T-cell (primary cell): ENCODE measurements at places on chromosomes 12 and 14.

DNA sequence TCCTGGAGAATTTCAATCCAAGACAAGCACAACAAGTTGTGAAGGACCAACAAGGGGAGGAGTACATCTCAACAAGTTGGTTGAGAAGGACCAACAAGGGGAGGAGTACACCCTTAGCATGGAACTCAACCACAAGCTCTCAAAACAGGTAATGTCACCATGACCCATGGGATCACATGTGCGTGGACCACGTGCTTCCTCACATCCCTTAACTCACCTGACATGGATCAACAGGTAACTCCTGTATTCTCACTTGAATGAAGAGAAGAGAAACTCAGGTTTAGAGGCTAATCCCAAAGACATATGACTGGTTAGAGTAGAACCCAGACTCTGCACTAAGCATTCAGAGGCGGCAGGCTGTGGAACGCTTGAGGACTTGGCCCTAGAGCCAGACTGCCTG lies 6.2 kb downstream of the CRACR2A start:
- DNase-seq = no peak

- no peak for DNase-seq
These were observed 3.1 kb downstream of the CDH24 start for GRCh38 chr14:23054000-23054811.

GRCh38 chr14:93054006-93054405 lies 61.7 kb downstream of the ITPK1 start:
- no peak for DNase-seq

- no peak for DNase-seq
These were observed 177.8 kb downstream of the KLHL28 start for GRCh38 chr14:44783901-44784300.

DNA sequence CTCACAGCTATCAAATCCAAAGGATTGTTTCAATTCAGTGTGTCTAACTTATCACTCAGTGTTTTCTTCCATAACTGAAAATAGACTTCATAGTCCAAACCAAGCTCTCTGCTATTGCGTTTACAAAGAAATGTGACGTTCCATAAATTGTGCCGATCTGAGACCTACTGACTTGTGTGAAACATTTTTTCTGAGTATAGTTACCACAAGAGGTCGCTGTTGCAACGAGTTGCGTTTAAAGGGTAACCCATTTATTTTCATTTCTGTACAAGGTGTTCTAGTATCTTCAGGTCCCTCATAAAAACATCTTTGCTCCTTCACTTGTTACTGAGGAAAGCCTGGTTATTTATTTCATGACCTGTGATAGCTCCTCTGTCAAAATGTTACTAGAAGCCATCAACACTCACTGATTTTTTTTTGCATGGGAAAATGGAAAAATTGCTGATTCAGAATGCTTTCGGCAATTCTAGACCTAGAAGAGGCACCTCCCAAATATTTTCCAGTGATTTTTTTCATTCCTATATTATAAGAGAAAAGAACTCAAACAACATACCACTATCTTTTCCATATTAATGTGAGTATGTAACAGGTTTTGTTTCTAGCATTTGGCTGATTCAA lies 60.9 kb upstream of the OR4E1 start:
- DNase-seq = peak; percentile 28

DNA sequence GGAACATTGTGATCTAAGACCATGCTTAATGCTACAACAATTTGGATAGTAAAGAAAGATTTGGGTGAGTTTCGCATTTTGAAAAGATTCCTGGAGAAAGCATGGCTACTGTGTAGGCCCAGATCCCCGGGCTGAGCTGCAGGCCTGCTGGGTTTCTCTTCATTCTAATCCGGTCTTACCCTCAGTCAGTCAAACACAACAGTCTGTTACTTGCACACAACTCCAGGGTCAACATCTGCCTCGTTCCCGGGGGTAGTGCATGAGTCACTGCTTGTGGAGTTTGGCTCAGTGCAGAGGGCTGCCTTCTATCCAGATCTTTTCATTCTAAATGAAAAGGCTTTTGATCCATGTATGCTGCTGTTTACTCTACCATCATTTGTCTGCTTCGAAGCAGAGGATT lies 60.4 kb upstream of the SEL1L start:
- no peak for DNase-seq

- no peak for DNase-seq
These were observed 144.1 kb upstream of the PELI2 start for GRCh38 chr14:55973911-55974630.

GRCh38 chr14:35406506-35407305 lies 2.2 kb upstream of the NFKBIA start:
- peak; percentile 68 for DNase-seq

DNA sequence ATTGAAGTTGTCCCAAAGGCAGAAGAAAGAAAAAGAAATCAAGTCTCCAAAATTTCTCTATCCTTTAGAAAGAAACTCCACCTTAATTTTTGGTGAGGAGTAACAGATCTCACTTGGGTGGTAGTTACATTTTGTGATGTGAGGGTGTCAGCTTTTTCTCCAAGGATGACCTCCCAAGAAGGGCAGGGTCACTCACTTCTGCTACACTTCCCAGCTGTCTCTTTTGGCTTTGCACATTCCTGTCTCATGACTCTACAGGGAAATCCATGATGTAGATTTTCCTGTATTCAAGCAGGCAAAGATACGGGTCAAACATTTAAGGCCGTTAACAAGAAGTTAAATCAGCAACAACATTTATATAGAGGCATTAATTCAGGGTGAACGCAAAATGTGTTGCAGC lies 1016.4 kb downstream of the NRXN3 start:
- DNase-seq = no peak

GRCh38 chr12:83985084-83985483 lies 927.5 kb downstream of the SLC6A15 start:
- DNase-seq = no peak

- no peak for DNase-seq
These were observed 33.9 kb downstream of the RDH12 start for GRCh38 chr14:67735336-67736147.

DNA sequence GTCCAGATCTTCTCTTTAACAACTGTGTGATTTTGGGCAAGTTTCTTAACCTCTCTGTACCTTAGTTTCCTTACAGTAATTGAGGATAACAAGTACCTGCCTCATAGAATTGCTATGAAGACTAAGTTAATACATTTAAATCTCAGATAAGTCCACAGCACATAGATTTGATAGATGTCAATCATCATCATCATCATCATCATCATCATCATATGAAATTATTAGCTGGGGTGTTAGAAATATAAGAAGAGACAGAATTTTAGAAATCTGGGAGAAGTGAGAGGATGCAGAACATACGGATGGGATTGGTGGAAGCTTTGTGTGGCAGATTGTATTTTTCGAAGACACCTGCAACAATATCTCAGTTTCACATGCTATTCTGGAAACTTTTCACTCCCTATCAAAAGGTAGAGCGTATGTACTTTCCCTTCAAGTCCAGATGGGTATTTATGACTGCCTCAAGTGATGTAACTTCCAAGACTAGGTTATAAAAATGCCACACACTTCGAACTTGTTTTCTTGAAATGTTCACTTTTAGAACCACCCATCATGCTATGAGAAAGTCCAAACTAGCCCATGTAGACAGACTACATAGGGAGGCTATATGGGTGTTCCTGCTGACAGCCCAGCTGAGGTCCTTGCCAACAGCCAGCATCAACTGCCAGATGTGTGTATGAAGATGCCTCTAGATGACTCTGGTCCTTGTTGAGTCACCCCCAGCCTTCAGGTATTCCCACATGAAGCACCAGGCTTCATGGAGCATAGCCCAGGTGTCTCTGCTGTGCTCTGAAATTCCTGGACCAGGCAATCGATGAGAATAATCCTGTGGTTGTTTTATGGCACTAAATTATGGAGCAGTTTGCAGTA lies 20.7 kb upstream of the SDR39U1 start:
- no peak for DNase-seq

DNA sequence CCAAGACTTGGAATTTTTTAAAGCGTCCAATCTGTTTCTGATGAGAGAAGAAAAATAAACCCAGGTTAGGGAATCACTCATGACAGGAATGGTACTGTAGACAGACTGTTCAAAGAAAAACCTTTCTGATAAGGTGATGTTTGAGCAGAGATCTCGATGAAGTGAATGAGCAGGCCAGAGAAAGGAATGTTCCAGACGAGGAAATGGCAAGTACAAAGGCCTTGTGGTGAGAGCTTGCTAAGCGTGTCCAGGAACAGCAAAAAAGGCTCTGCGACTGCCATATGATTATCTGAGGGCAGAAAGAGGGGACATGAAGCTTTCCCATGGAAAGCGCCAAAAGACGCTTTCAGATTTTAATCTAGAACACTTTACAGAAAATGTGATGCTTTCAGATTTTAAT lies 458.4 kb upstream of the SOX5 start:
- no peak for DNase-seq

DNA sequence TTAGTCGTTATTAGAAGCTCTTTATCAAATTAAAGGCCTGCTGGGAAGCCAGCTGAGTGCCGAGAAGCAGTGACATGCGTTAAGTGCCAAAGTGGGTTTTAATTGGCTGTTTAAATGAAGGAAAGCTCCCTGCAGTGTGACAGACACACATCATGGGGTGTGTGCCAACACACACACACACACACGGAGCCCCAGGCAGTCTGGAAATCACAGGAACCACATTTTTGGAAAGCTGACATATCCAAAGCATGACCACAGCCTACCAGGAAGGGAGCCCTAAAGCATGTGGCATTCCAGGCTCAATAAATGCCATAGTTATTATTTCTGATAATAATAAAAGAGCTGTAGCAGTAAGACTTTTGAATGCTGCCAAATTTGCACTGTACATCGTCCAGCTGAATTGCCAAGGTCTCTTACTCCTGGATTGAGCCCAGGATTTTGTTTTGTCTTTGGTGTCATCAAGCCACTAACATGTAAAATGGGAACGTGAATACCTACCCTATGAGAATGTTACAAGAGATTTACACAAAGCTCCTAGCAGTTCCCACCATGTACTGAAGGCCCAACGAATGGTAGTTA lies 135.1 kb downstream of the TMEM30B start:
- DNase-seq = no peak

DNA sequence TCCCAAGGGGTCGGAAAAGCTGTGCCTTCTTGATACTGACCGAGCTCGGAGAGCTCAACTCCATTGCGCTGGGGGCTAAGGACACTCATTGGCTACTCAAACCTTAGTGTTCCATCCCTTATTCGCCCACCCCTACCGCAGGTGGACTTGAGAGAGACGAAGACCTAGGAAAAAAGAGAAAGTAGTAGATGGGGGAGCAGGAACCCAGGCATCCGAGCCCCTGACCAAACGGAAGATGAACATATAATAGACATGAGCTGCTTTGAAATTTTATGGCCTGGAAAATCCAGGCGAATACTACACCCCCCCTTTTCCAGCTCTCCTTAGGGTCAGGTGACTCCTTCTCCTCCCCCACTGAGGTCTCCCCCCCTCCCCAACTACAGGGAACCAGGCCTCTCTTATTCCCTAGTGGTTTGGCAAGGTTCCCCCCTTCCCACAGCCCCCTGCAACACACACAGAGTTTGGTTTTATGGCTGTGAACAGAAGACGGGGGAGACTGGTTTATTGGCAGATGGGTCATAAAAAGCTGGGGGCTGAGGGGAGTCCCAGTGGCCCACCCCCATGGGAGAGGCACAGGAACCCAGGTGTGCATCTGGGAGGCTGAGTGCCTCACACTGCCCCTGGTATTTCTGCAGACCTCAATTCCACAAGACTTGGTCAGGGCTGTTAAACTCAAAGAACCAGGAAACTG lies 1.6 kb downstream of the GDF11 start:
- no peak for DNase-seq

DNA sequence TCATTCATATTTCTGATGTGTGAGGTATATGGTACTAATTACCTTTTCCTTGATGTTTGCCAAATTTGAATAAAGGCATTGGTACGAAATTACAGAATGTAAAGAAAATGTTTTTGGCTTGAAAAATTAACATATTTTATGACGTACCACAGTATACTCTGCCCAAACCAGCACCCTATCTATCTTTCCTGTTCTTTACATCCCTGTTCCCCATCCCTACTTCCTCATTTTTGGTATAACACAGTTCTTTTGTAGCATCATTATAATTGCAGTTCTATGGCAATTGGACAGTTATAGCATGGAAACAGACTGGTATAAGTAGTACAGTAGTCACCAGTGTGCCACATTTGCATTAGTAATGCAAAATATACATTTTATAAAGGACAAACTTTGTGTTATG lies 7.0 kb upstream of the CCT2 start:
- no peak for DNase-seq

GRCh38 chr14:61222388-61222787 lies 58.8 kb downstream of the TMEM30B start:
- DNase-seq = no peak

- DNase-seq = no peak
These were observed 670 bp upstream of the PSMA3 start for GRCh38 chr14:58243790-58244555.

DNA sequence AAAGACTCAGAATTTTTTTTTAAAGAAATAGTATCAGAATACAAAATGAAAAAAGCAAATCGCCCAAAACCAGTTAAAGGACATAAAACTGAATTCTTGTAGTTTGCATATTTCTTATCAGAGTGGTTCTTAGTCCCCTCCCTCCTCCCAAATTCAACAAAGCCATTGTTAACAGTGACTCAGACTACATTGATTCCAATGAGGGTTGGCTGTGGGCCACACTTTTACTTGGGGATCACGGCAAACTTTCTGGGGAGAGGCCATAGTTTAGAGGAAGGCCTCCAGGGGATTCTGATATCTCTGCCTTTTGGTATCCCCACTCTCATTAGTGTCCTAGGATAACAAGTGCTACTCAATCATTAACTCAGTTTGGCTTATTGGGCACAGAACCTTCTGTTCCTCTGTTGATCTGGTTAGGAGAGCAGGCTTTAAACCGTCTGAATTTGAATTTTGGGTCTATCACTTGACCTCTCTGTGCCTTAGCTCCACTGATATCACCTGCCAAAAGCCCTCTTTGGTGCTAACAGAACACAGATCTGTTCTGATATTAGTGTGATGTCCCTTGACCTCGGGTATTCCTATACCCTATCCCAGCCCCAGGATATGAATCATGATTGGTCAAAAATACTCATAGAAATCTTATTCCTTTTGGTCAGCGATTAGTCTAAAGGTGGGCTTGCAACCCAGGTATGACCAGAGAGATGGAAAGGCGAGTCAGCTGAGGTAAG lies 45.2 kb upstream of the APPL2 start:
- no peak for DNase-seq

DNA sequence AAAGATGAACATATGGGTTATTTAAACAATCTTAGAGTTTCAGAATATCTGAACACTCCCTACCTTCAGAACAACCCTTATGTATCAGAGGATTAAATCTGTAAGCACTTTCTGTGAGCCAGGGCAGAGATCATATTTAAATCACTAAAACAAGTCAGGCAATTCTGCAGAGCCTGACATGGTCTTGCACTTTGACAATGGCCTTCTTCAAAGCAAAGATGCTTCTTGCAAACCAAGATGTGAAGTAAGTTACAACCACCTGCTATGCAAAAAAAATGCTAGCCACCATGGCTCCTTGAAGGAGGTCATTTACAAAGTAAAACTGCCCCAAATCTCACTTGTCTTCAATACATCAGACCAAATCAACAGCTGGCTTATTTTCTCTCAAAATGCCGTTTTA lies 3.2 kb downstream of the PPP1CC start:
- no peak for DNase-seq

GRCh38 chr12:67677166-67677565 lies 28.6 kb downstream of the DYRK2 start:
- no peak for DNase-seq

GRCh38 chr12:62640910-62641448 lies 174.4 kb downstream of the MON2 start:
- no peak for DNase-seq

GRCh38 chr12:66648033-66648735 lies 30.7 kb downstream of the GRIP1 start:
- no peak for DNase-seq
